ENCODE measurements at places on chromosomes 12 and 14.

- DNase-seq = no peak
These were observed 35.4 kb upstream of the SPPL3 start for GRCh38 chr12:120939523-120939922.

DNA sequence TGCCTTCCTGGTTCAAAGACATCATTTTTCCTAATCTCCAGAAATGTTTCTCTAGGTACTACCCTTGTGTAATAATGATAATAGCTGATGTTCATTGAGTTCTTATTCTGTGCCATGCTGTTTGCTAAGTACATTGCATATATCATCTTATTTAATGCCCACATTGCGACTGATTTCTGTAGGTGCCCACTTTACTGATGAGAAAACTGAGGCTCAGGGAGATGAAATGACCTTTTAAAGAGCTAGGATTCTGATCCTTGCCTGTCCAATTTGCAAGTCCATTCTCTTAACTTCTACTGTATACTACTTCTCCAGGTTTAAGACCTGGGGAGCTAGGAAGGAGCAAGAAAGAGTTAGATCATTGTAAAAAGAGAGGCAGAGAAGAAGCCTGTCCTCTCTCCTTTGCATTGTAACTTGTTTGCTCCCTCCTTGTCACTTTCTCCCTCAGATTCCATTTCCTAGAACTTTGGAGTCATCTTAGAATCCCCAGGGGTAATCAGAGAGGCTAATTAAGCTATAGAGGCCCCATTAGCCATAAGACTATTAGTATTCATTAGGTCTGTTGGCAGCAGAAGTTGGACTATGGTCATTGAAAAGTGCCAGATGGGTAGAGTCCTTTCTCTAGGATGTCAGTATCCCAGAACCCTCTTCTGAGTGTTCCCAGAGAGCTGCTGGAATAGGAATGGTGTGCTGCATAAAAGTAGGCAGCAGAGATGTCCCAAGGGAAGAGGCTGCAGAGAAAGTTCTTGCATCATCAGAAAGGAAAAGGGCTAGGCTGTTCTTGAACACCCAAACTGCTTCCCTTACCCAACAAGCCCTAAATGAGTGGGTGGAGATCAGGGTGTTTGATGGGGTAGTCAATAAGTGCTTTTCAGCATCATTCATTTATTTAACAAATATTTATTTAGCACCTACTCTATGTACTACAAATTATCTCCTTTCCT lies 3.1 kb downstream of the DGKA start:
- no peak for DNase-seq

DNA sequence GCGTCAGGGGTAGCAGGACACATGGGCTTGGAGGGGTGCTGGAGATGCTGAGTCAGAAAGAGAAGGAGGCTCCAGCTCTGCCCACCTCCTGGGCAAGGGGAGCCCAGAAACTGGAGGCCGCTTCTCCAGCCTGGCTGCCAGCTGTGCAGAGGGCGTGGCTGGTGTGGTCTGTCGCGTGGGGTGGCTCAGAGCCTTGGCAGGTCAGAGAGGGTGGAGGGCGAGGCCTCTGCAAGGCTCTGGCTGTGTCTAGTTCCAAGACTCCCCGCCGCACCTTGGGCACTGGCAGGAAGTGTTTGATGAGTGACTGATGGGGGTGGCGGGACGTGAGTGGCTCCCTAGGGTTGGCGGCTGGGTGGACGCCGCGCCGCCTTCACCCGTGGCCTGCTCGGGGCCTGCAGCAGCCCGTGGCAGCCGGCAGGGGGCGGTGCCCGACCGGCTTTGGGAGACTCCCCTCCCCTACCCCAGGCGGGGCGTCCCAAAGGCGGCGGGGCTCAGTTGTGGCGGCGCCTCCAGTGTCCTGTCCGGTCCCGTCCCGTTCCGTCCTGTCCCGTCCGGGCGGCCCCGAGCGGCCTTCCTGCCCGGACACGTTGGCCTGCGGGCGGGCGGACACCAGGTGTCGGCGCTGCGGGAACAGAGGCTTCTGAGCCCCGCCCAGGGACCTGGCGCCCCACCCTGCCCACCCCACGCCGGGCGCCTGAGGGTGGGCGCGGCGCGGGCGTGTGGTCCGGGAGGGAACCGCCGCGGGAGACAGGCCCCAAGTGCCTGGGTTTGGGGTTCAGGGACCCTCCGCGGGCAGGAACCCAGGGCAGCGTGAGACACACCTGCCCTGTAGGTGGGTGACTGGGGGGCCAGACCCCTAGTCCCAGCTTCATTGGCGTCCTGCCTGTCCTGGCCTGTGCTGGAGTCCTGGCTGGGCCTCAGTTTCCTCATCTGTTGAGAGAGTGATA lies 39.7 kb downstream of the KRT80 start:
- peak; percentile 73 for DNase-seq

DNA sequence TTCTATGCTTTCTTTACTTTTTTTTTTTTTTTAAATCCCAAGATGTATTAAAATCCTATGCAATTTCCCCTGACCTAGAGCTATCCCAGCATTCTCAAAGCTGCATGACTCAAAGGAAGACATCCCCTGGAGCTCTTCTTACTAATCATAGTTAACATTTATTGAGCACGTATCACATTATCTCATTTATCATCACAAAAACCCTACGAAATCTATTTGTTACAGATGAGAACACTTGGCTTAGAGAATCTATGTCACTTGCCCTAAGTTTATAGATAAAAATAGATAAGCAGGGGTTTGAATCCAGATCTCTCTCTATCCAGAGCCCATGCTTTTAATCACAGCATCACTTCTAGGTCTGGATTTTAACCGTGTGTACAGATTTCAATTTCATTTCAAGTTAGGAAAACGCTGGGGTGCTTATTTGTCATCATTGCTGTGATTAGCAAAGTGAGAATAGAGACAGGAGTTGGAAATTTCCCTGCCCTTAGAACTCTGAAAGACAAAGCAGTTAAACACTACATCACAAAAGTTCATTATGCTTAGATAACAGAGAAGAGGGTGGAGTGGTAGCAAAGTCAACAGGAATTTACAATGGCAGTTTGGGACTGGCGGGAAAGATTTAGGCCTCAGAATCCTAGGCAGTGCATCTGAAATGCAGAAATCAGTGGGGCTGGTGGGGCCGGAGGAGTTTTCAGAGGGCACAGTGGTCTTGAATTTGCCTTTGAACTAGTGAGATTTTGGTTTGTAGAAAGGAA lies 177.7 kb upstream of the FRMD6 start:
- DNase-seq = no peak

DNA sequence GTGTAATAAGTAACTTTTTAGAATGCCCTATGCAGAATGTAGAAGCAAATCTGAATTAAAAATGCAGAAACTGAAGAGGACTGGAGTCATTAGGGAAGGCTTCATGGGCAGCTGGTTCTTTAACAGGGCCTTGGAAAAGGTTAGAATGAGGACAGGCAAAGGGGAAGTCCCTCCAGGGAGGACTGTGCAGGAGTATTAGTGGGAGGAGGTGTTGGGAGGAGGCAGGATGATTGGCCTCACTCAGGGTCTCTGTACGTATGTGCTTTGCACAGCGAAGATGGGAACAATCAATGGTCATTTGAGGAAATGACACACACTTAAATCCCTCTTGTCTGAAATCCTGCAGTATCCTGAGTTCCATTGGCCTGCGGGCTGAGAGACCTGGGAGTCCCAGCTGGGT lies 119.7 kb downstream of the PTCSC3 start:
- no peak for DNase-seq

GRCh38 chr14:73619524-73619923 lies 7.2 kb downstream of the ACOT6 start:
- no peak for DNase-seq

GRCh38 chr14:79294499-79294898 lies 916.8 kb downstream of the DIO2 start:
- no peak for DNase-seq

DNA sequence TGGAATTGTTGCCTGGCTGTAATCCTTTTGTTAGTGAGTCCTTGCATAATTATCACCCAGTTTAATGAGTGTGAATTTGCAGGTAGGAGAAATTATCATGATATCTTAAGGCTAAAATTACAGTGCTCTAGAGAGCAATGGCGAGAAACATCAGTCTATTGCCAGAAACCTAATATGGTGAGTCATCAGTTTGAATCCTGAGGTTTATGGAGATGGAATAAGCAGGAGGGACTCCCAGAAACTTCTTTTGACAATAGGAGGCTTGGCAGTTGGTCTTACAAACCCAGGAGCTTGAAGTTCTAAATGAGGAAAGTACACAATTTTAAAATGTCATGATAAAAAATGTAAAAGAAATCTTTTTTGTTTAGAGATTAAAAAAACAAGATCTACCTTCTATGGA lies 31.5 kb upstream of the CRADD start:
- no peak for DNase-seq

GRCh38 chr14:20377171-20377570 lies 33.7 kb downstream of the PARP2 start:
- no peak for DNase-seq

DNA sequence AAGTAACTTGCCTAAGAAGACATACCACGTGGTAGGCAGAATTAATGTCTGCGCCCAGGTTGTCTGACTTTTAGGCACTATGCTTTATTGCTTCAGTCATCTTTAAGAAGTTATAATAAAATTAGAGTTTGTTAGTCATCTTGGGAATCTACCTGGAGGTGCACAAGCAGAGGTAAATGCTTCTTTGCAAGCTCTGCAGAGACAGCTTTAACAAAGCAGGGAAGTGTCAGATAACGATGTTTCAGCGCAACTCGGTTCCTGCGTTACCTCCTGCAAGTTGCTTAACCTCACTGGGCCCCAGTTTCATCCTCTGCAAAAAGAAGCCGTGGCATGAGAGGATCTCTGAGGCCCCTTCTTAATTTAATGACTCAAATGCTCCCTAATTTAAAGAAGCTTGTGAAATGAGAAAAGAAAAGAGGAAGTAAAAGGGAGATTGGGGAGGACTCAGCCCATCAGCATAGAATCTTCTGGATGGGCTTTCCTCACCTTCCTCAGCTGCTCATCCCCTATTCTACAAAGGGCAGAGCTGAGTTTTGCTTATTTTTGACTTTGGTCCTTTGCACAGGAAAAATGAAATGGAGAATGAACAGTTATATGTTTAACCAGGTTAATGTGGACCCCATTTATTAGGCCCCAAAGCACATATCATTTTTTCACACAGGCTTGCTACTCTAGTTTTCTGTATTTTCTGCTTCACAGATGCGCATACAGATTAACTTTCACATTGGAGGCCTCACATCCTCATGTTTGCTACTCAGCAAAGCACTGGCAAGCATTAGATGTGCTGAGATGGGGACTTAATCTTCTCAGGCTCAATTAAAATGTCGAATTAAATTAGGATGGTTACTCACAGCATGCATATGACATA lies 5.1 kb downstream of the ARHGDIB start:
- peak; percentile 28 for DNase-seq

DNA sequence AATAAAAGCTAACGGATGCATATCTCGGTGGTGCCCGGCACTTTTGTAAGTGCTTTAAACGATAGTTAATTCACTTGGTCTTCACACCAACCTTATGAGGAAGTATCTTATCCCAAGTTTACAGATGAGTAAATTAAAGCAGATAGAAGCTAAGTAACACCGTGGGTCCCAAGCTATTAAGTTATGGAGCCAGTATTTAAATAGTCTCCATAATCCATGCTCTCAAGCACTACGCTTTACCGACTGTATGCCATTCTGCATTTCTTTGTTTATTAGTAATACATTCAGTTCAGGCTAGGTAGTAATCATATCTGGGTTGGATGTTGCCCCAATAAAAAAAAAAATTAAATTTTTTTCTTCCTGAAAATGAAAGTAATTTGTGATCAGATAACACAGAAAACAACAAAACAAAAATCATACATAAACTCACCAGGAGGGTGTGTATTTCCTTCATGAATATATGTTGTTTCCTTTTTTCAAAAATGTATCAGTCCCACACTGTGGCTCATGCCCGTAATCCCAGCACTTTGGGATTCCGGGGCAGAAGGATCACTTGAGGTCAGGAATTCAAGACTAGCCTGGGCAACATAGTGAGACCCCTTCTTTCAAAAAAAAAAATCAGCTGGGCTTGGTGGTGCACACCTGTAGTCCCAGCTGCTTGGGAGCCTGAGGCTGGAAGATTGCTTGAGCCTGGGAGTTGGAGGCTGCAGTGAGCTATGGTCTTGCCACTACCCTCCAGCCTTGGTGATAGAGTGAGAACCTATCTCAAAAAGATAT lies 1.4 kb upstream of the M6PR start:
- no peak for DNase-seq

DNA sequence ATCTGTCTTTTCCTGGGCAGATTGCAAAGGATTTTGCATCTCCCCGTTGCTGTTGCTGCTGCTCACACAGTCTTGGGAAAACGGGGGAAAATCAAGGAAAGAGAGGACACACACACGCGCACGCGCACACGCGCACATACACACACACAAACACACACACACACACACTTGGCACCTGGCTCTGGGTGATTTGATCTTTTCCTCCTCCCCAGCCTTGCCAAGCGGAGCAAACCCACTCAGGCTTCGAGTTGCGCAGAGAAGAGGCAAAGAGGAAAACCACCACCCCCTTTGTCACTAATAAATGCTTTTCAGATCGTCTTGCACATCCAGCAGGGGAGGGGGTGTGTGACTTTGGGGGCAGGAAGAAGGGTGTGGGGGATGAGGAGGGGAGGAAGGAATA lies 965 bp upstream of the NOS1 start:
- DNase-seq = no peak

GRCh38 chr12:107322063-107322462 lies 228.7 kb upstream of the CRY1 start:
- peak; percentile 70 for DNase-seq

DNA sequence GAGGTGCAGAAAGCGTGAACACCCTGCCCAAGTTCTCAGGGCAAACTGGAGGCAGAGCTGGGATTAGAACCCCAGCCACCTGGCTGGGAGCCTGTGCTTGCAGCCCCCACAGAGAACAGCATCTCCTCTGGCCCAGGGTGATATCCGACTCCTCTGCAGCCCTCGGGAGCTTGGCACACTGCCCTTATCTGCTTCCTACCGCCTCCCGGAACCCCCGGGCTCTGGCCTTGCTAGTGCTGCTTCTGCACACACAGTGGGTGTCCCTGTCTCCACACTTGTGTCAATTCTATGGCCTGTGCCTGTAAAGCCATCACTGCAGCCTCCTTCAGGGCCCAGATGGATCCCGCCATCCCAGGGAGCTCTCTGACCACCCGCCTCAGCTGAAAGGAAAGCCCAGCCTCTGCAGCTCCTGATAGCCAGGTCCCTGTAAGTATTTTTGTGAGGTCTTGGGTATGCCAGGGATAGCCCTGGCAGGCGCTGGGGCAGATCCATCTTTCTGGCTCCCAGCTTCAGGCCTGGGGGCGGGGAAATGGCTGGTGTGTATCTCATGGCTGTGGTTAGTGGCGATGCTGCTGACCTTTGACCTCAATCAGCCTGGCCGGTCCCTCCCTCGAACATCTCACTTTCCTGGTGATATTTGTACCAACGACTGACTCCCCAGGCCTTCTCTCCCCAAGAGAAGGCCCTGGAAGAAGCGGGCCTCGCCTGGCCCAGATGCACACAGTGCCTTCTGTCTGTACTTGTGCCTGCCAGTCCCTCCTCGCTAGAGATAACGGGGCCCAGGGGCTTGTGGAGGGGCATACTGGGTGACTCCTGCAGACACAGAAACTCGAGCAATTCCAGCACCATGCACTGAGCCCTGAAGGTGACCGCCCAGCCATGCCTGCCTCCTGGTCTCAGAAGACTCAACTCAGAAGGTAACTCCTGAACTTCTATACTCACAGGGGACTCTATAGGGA lies 183.8 kb downstream of the CALM1 start:
- DNase-seq = no peak

Data from activated T-cell treated with anti-CD3 and anti-CD28 coated beads, Interleukin-2, amount 50 U/mL, for 72 hours (primary cell).